Hippocampal formation (tissue), 2 donors: ENCODE measurements at places on chromosomes 5 and 9.

- no peak for DNase-seq
These were observed 34.1 kb upstream of the MSX2 start for GRCh38 chr5:174690271-174690670.

GRCh38 chr9:99964336-99964735, 57.9 kb downstream of the STX17 start:
- no peak for DNase-seq

DNA sequence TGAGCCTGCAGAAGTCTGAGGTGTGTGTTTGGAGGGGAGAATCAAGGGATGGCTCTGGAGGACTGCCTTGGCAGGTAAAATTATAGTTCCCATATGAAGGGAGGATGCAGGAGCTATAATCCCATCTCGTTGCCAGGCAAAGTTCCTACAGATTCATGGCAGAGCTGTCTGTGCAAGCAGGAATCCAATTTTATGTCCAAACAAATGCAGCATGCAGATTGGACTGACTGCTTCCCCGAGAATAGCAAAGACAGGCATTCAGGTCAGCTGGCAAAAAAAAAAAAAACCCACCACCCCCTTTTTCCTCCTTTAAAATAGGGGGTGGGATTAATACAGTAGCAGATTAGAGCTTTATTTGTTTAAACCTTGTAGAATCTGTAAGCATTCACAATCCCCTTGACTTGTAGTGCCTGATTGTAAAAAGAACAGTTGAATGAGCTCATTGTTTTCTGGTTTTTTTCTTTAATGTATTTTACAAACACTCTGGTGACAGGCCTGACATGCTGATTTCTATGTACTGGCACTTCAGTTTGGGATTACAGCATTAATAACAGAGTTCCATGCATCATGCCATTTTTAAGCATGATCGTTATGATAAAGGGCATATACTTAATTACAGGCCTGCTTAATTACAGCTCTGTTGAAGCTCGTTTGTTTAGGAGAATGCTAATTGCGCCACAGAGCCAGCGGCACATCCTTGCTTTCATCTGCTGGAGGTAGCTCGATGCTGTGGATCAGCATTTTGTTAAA, 141.4 kb upstream of the LMX1B start:
- no peak for DNase-seq

GRCh38 chr5:152864447-152864846, 459.4 kb upstream of the NMUR2 start:
- no peak for DNase-seq

- DNase-seq: no peak
These were observed 67.8 kb downstream of the ENTREP1 start for GRCh38 chr9:69392826-69393225.
